CD4-positive, alpha-beta T cell treated with Interleukin-1 beta for 1 hour (primary cell): ENCODE measurements at places on chromosomes 4 and X.

- DNase-seq, result no peak
Measured at GRCh38 chr4:66647476-66647875, 897.8 kb downstream of the CENPC start.

DNA sequence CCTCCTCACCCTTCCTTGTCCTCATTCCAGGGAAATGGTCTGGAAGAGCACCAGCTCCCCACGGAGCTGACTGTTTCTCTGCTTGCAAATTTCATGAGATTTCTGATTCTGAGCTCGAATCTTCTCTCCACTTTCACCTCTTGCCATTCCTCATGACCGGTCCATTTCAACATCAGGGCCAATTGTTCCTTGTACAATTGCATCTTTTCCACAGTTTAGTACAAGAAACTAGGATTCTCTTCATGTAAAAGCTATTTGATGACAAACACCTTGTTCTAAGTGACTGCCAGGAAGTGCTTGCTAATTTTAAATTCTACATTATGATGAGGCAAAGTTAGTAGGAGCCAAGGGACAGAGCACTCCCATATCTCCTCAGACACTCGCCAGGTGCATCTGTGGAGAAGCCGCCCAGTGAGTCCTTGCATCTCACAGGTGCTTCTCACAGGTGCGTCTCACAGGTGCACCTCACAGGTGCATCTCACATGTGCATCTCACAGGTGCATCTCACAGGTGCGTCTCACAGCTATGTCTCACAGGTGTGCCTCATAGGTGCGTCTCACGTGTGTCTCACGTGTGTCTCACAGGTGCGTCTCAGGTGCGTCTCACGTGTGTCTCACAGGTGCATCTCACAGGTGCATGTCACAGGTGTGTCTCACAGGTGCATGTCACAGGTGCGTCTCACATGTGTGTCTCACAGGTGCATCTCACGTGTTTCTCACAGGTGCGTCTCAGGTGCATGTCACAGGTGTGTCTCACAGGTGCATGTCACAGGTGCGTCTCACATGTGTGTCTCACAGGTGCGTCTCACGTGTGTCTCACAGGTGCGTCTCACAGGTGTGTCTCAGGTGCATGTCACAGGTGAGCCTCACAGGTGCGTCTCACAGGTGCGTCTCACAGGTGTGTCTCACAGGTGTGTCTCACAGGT is 3.0 kb upstream of the PDE6B start:
- no peak for DNase-seq

DNA sequence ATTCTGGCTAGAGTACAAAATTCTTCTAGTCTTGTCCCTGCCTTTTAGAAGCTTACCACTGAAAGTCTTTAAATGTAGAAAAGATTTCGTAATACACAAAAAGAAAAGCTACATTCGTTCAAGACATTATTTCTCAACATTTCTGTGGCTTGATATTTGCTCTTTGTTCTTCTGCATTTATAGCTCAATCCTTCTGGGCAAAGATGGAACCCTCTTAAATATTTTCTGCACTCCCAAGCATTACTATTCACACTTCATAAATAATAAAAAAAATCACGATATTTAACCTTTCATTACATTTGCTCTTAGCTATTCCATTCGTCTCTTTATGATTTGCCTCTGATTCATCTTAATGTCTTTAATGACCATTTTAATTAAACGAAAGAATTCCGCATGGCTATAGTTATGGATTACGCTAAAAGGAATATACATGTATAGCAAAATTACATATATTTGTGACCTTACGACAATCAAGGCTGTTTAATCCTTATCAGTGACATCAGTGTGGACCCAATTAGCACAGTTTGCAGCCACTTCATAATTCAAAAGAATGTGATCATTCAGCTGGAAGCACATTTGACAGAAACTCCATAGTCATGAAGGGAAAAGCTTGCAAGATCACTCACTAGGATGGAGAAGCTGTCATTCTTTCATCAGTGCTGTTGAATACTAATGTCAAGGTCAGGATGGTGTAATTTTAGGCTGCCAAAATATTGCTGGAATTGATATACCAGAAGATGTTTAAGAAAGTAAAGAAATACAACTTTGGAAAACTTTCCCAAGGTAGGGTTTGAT is 1075.0 kb upstream of the TENM3 start:
- DNase-seq, result no peak

GRCh38 chrX:106246511-106246910 is 78.4 kb downstream of the PWWP3B start:
- no peak for DNase-seq

- DNase-seq, result no peak
Measured at GRCh38 chr4:67101612-67102011, 443.7 kb downstream of the CENPC start.
